ENCODE measurements at places on chromosomes 7 and 10.
A peak's percentile ranks its signal among the peaks of the same experiment; 100 is the strongest.

- peak; percentile 56 for DNase-seq
Observed at GRCh38 chr10:61284222-61284890, 168.8 kb downstream of the TMEM26 start.

DNA sequence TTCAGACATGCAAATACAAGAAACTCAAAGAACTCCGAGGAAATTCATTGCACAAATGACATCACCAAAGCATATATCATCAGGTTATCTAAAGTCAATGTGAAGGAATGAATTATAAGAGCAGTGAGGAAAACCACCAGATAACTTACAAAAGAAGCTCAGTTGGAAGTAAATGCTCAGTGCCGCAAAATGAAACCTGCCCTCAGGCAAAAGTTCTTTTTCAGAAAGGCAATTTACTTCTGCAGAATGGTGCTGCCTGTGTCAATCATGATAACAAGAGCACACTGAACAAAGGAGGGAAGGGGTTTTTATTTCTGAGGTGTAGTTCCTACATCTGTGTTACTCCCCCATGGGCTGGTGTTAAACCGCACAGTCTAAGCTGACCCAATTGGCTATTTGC, 550.6 kb upstream of the SEMA3D start:
- DNase-seq = no peak

DNA sequence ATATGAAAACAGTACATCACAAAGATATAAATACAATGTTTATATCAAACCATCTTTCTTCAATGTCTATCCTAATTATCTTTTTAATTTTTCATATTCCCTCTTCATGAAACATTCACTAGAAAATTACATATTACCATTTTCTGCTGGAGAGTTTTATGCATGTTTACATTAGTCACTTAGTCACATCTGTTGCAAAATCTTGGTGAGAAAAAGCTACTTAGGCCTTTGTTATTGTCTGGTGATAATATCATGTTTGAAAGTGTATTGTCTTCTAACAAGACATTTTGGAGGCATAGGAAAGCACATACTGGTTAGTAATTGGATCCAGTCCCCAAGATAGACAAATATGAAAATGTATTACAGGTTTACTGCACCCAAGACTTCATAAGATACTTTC, 163.6 kb downstream of the GNAI1 start:
- DNase-seq = no peak

DNA sequence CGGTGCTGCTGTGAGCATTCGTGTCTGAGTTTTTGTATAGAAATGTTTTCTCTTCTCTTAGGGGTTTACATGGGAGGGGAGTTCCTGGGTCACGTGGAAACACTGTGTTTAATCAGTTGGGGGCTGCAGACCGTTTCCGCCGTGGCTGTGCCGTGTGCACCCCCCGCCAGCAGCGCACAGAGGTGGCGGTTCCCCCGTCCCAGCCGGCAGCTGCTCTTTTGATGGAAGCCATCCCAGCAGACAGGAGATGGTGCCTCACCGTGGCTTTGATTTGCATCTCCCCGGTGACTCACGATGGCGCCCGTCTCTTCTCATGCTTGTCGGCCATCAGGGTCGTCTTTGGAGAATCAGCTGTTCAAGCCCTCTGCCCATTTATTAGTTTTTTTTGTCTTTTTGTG, 34.9 kb upstream of the FOXL3 start:
- DNase-seq = no peak

DNA sequence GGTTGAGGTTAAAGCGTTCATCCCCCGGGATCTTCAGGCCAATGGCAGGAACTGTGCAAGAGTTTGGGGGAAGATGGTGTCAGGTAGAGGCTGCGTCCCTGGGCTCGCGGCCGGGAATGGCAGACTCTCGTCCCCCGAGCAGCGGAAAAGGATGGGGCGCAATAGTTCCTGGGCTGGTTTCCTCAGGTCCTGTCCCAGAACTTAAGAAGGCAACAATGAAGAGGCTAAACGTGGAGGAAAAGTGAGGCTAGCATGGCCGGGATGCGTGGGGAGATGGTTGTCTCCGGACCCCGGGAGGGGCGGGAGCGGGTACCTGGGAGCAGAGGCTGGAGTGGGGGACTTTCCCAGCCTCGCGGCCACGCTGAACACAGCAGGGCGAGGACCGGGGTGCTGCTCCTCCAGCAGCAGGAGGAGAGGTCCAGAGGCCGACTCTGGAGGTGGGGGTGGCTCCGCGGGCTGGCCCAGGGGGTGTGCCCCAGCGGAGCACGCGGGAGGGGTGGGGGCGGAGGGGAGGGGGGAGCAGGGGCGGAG, 882 bp downstream of the IRF5 start:
- DNase-seq = peak; percentile 19

Data from CD4-positive, alpha-beta T cell treated with Interleukin-4 for 4 hours (primary cell).